Stimulated activated CD4-positive, alpha-beta T cell treated with anti-CD3 and anti-CD28 coated beads, TNF-alpha, amount 100 ng/mL, for 48 hours (primary cell): ENCODE measurements at places on chromosomes 6 and 20.

- no peak for DNase-seq
These were observed 29.3 kb downstream of the FOXF2 start for GRCh38 chr6:1418471-1419191.

GRCh38 chr20:16759181-16759563 lies 11.0 kb downstream of the OTOR start:
- DNase-seq = no peak

- no peak for DNase-seq
These were observed 757 bp downstream of the RAET1E start for GRCh38 chr6:149897015-149897697.

DNA sequence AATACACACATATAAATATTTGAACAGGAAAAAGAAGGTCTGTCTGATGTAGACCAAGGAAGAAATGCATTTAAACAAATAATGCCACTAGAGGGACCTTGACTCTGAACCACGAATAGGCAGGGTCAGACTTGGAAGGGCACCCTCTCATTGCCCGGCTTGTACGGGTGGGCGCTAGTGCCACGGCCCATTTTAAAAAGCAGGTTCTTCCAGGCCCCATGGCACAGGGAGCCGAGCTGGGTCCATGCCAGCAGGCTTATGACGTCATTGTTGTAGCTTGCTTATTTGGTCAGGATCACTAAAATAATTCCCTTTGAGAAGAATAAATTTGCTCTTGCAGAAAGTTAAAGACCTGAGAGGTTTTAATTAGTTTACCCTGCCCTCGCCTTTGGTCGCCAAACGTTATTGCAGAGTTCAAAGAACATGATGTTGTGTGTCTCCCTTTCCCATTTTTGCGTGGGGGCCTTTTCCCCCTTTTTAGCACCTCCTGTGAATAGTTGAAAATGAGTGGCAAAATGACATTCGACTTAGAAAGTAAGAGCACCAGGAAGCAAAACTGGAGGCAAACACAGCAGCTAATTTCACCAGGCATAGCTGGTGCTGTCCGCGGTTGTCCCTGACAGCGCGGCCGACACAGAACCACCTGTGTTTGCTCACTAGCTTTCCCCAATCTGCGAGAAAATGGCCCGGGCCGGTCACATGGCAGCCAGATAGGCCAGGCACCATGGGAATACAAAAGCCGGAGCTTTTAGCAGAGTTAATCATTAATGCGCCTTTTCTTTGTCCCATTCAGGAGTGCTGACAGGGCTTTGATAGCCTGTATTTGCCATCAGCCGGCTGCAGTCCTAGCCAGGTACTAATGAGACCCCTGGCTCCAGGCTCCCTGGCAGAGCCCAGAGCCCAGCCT lies 93.8 kb downstream of the FOXA2 start:
- DNase-seq = no peak

DNA sequence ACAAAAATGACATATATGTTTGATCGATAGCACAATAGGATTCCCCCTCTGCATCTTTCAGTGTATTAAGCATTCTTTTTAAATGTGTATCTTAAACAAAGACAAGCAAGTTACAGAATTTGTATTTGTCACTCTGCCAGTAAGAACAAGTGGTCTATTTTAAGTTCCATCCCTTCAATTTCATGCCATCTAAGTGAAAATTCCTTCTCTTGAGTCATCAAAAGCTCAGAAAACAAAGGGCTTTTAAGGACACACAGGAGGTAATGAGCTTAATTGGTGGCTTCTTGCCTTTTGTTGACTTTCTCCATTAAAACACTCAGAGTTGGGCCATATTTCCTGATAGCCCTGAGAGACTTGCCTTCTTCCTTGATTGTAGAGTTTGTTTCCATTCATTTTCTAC lies 547.8 kb downstream of the TENT5A start:
- DNase-seq = no peak

- no peak for DNase-seq
These were observed 34.5 kb downstream of the MDGA1 start for GRCh38 chr6:37663019-37663810.

GRCh38 chr6:42610416-42610815 lies 46.6 kb downstream of the UBR2 start:
- no peak for DNase-seq

DNA sequence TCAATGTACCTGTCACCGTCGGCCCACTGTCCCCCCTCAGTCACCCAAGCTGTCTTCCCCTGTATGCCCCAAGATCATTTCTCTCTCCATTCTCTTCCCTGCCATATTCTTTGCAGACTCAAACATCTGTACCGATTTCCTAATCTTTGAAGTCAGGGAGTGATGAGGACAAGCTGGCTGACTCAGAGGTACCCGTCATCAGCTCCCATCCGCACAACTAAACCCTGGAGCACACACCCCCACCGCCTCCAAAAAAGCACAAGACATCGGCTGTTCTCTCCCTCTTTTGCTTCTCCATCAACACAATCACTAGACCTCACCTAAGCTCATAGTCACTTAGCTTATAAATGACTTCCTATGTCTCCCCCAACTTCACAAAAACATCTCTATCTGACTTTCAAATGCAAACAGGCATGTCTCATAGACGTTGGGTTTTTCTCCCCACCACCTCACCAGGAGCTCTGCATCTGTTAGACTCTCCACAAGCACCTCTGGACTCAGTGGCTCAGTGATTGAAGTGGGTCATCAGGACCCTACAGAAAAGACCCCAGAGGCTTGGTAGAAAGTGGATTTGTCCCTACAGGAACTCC lies 11.5 kb upstream of the NFATC2 start:
- DNase-seq = no peak

GRCh38 chr20:10371467-10371866 lies 62.6 kb downstream of the MKKS start:
- no peak for DNase-seq

DNA sequence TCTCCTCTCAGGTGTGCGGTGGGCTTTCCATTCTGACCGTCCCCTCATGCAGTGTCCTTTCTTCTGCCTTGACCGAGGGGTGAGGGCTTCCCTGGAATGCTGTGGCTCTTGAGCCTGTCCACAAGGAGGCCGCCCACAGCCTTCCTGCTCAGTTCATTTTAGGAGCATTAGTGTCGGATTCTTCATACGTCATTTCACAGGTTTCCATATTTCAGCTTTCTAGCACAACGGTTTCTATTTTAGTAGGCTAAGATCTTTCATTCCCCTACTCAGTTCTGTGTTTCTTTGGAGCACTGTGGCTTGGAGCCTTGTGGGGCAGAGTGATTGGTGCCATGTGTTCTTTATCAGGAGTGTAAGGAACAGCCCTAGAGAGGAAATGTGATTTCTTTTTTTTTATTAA lies 5.5 kb downstream of the PPP1R3G start:
- no peak for DNase-seq

- DNase-seq = no peak
These were observed 7.4 kb upstream of the C20orf144 start for GRCh38 chr20:33654680-33655161.

GRCh38 chr6:10908228-10908627 lies 21.4 kb downstream of the SYCP2L start:
- DNase-seq = no peak

- DNase-seq = no peak
These were observed 7.4 kb downstream of the CPNE1 start for GRCh38 chr20:35657271-35657670.

GRCh38 chr6:19041906-19042305 lies 654.8 kb downstream of the RNF144B start:
- no peak for DNase-seq

- no peak for DNase-seq
These were observed 20.4 kb downstream of the AKAP12 start for GRCh38 chr6:151260205-151260604.
